Right lung (tissue), 10 donors: ENCODE measurements at places on chromosomes 6 and 20.
A peak's percentile ranks its signal among the peaks of the same experiment; 100 is the strongest.

GRCh38 chr20:53884859-53885541, 185.4 kb downstream of the BCAS1 start:
- no peak for DNase-seq

GRCh38 chr6:109197061-109197460, 101.8 kb downstream of the CEP57L1 start:
- no peak for DNase-seq

GRCh38 chr20:36631646-36632045, 14.3 kb downstream of the SLA2 start:
- DNase-seq = no peak

DNA sequence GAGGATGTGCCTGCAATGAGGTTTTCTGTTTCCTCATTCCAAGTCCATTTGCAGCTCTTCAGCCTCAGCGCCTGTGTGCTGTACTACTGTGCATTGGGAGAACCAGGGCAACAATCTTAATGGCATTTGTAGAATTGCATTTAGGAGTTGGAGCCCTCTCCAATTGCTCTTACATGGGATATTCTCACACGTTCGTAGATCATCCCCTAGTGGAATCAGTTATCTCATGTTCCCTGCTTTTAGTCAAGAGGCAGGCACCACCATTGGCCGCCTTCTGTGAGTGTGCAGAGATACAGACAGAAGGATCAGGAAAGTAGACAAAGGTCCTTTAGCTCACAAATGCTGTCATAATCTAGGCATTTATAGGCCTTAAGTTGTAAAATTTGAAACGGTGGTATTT, 84.2 kb upstream of the RGS17 start:
- no peak for DNase-seq

DNA sequence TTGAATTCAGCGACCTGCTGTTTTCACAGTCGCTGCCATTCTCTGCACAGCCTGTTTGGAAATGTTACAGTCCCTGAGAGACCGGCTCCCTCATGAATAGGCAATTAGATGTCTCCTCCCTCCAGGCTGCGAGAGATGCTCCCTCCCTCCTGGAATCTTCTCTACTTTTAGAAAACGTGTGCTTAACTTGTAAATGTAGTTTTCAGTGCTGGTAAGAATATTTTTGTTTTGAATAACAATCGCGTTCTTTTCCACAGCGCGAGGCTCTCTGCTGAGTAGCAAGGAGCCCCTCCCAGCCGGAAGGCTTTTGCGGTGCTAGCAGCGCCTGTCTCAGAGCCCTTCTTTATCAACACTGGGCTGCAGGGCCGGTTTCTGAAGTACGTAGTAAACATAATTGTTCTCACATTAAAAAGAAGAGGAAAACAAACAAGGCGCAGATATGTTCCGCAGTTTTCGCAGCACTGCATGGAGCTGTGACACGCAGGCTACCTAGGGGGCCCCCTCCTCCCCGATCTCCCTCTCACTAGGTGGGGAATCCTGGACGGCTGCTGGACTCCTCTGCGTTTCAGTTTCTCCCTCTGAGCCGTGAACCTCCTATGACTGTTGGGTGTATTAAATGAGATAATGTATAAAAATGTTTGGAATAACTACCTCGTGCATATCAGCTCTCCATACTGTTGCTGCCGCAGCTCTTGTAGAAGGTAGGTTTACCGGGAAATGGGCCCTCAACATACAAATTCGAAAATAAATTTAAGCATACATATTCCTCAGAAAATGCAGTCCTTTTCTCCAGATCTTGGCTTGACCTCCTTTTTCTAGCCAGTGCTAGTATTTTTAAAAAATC, 79.0 kb upstream of the SPACA1 start:
- DNase-seq = peak; percentile 12

- DNase-seq = no peak
Measured at GRCh38 chr6:15790116-15790515, 127.3 kb upstream of the DTNBP1 start.

GRCh38 chr6:31622684-31623091, 2.2 kb downstream of the PRRC2A start:
- no peak for DNase-seq

DNA sequence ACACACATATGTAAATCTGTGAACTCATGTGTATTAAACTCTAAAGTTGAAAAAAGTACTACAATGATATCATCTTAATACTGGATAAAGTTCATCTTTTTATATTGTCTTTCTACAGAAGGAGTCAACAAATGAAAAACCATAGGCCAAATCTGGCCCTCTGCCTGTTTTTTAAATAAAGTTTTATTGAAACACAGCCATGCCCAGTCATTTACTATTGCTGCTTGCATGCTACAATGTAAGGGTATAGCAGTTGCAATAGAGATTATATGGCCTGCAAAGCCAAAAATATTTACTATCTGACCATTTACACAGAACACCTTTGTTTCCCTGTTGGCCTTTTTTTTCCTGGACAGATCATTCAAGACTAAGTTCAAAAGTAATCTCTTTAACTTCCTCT, 374.6 kb upstream of the ARID1B start:
- no peak for DNase-seq

DNA sequence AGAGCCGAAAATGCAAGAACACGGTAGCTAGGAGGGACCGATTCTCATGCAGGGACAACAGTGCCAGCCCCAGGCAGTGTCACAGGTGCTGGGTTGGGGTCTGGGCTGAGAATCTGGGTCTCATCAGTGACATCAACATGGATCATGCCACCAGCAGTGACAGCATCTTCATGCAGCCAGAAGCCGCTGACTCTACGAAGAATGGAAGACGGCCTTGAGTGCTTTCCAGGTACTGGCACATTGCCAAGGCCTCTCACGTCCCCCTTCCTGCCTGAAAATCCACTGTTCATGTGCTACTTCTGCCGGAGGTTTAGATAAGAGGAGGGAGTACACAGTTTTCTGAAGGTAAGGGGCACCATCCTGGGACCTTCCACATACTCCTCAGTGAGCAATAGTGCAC, 141.1 kb upstream of the FOXQ1 start:
- DNase-seq = peak; percentile 46

- DNase-seq = no peak
Measured at GRCh38 chr6:105324386-105324950, 78.4 kb downstream of the PREP start.

DNA sequence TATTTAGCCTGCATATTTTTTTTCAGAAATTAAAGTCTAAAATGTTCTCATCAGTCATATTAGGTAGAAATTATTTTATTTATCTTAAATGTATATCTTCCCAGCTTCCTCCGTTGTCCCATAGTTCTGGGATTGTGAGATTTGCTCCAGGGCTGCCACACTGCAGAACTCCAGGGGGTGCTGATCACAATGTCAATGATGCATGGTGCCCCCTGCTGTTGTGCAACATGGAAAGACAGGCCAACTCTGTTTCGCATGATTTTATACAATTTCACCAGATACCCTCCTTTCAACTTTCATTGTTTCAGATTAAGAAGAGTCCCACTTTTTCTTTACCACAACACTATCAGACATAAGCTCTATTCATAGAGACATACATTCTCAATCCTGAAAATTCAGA, 35.9 kb downstream of the ID4 start:
- no peak for DNase-seq

GRCh38 chr6:110322874-110323242, 35.3 kb downstream of the METTL24 start:
- no peak for DNase-seq

GRCh38 chr6:169958510-169958909, 207.1 kb downstream of the ERMARD start:
- no peak for DNase-seq

- DNase-seq = no peak
Measured at GRCh38 chr20:24452498-24453127, 16.8 kb upstream of the SYNDIG1 start.

DNA sequence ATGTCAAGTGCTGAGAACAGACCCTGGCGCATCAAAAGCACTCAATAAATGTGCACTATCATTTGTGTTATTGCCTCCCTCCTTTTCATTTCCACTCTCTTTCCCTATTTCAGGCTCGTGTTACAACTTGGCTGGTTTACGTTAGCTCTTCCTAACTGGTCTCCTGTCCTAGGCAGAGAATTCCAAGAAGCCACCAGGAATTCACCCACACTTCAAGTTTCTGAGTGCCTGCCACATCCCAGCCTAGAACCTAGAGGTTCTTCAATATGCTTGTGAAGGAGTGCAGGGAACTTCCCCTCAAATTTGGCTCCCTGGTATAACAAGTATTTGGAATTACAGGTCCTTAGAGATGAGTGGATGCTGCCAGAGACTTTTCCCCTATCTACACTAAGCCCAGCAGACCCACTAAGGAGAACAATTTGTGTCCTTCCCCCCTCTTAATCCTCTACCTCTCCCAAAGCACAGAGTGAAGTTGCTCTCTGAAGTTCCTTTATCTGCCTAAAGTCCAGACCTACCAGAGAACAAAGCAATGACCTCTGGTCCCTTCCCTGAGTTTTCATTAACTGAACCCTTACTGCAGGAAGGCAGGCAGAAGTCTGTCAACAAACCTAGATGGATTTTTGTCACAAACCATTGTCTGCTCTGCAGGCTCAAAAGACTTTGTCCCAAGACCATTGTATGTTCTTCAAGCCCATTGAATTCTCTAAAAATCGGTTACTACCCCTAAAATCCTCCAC, 201.6 kb upstream of the JARID2 start:
- no peak for DNase-seq
